Osteocyte (in vitro differentiated cells): ENCODE measurements at places on chromosomes 2 and 18. TPM values are rescaled to one million over a fixed set of nuclear protein-coding genes. Genes with fewer than 3 reads are reported as not detected.

Gene HOXD12
- not detected in 2 replicates for total RNA-seq

Gene ASB18
- not detected in 2 replicates for total RNA-seq

Gene VWA3B
- not detected in 2 replicates for total RNA-seq

Gene GLS
- 167 and 178 TPM in 2 replicates for total RNA-seq

Gene ZNF892
- 7.0 and 7.6 TPM in 2 replicates for total RNA-seq

Gene TSHZ1
- total RNA-seq, result 12.2 and 13.3 TPM in 2 replicates

Gene MERTK
- total RNA-seq, result 1.2 and 1.5 TPM in 2 replicates

Gene ANKRD53
- 1.9 and 2.7 TPM in 2 replicates for total RNA-seq

Gene CCDC68
- total RNA-seq, result not detected in 2 replicates

Gene GDF7
- total RNA-seq, result 9.0 and 10.1 TPM in 2 replicates

Gene GYPC
- 110 and 114 TPM in 2 replicates for total RNA-seq

Gene SCYGR5
- total RNA-seq, result not detected in 2 replicates

Gene CHRND
- total RNA-seq, result not detected in 2 replicates

Gene AP1S3
- 3.1 and 3.5 TPM in 2 replicates for total RNA-seq

Gene SKOR2
- total RNA-seq, result not detected in 2 replicates

Gene PAX8
- total RNA-seq, result not detected in 2 replicates

Gene SIX3
- total RNA-seq, result not detected in 2 replicates

Gene REG3A
- total RNA-seq, result not detected in 2 replicates

Gene TRIP12
- 261 and 272 TPM in 2 replicates for total RNA-seq

Gene DGUOK
- 63.9 and 64.8 TPM in 2 replicates for total RNA-seq

Gene CD302
- 18.4 and 19.3 TPM in 2 replicates for total RNA-seq

Gene REG1A
- not detected in 2 replicates for total RNA-seq

Gene PSTPIP2
- 4.5 TPM in 2 replicates for total RNA-seq

Gene ALK
- total RNA-seq, result not detected in 2 replicates

Gene DSC2
- 1.2 and 1.6 TPM in 2 replicates for total RNA-seq
